ENCODE measurements at places on chromosomes 1 and 21.
A peak's percentile ranks its signal among the peaks of the same experiment; 100 is the strongest.

- DNase-seq = no peak
These were observed 6.9 kb downstream of the PLXNA2 start for GRCh38 chr1:208237241-208237640.

GRCh38 chr1:89681045-89681729 lies 48.3 kb downstream of the LRRC8C start:
- no peak for DNase-seq

- peak; percentile 20 for DNase-seq
These were observed 145.4 kb downstream of the GALNT2 start for GRCh38 chr1:230212405-230212936.

GRCh38 chr1:100582943-100583342 lies 45.0 kb downstream of the GPR88 start:
- DNase-seq = no peak

DNA sequence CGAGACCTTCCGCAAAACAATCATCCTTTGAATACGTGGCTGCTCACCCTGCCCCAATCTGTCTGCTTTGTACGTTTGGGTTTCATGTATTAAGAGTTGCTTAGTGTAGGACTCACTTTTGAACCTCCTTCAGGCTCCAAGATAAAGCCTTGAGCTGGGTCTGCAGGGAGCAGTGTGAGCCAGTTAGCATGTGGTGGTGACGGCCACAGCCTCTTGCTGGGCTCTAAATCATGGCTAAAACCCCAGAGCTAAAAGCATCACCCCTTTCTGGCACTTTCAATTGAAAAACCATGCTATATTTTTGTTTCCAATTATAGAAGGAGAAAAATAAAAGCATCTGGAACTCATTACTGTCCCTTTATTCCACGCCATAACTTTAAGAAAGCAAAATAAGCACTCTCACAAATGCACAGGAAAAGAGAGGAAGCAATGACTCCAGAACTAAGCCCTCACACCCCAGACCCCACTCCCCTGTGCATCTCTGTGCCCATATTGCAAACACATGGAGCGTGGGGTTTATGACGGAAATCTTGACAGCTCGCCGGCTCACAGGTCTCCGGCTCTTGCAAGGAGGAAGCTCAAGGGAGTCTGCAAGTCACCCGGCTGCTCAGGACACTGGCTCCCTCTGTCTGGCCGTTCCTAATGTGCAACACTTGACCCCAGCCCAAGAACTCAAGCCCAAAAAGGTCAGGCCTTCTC lies 135.5 kb downstream of the MIS18A start:
- no peak for DNase-seq

GRCh38 chr1:164671323-164671965 lies 112.5 kb downstream of the PBX1 start:
- DNase-seq = no peak

- no peak for DNase-seq
These were observed 29.9 kb downstream of the MRAP start for GRCh38 chr21:32328595-32328994.

DNA sequence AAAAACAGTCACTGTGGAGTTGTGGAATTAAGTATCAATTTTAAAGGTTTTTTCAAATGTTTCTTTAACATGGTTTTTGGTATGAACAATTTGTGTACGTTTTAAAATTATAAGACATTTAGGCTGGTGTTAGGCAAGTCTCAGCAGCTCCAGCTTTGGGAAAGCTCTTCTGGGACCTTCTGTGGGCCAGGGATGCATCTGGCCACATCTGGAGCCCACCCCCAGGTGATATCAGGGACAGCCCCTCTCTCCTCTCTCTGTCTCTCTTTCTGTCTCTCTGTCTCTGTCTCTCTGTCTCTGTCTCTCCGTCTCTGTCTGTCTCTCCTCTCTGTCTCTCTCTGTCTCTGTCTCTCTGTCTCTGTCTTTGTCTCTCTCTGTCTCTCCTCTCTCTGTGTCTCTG lies 1.3 kb upstream of the COL6A1 start:
- no peak for DNase-seq

GRCh38 chr21:36178349-36178748 lies 21.7 kb downstream of the DOP1B start:
- DNase-seq = no peak

DNA sequence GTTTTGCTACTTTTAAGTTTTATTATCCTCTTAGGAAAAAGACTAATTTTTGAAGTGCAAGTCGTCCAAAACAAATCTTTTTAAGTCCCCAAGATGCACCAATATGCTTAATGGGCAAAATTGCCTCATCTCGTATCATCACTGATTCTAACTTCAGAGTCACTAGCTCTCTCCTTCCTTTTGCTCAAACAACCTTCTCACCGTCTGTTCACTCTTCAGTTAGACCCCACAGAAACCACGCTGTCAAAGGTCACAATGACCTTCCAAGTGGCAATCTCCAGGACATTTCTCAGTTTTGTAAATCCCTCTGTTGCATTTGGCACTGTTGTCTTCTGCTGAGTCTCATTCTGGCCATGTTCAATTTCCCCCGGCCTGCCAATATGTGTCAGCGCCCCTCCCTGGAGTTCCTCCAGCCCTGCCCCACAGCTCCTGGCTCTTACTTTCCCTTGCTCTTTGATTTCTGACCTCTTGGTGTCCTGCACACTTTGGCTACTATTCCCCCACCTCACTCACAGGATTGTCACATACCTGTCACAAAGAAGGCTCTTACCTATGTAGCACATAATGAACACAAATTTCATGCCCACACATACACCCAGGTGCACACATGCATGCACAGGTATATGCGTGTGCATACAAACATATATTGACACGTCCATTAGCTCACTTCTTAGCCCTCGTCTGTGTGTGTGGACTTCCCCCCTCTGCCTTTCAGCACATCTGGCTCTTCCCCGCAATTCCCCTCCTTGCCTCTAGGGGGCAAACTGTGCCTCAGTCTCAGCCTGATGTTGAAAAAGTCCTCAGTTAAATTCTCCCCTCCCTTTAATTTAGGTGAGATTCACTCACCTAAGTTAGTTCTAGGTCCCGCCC lies 354.0 kb upstream of the DUSP10 start:
- peak; percentile 62 for DNase-seq

DNA sequence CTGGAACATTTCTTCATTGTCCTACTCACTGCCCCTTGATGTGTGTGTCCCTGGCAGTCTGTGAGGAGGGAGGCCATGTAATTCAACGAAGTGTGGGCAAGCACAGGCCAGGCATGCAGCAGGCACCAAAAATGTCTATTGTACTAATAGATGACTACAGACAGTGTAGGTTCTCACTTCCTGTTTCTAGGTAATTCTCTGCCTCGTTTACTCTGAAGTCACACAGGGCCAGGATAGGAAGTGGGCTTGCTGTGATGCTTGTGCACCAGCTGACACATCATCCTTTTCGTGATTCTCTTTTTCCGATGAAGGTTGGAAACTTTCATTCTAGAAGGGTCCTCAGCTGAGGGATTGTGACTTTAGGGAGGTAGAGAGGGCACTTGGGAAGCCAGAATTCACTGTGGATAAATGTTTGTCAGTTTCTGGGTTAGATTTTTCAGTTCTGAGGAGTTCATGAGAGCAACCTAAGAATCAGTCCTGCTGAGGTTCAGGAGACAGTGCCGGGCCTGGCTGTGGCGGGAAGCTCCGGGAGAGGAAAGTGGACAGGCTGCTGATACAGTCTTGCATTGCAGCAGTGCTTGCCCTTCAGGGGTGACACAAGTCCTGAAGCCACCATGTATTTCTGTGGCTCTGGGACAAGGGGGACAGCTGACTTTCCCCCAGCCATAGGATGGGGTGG lies 4.3 kb upstream of the CSF1 start:
- peak; percentile 74 for DNase-seq

Measured in activated CD4-positive, alpha-beta memory T cell treated with anti-CD3 and anti-CD28 coated beads, Interleukin-2, amount 10 ng/mL, durations not matched to agents 7 days and 5 days (primary cell).